ENCODE measurements at places on chromosomes 4 and X.

DNA sequence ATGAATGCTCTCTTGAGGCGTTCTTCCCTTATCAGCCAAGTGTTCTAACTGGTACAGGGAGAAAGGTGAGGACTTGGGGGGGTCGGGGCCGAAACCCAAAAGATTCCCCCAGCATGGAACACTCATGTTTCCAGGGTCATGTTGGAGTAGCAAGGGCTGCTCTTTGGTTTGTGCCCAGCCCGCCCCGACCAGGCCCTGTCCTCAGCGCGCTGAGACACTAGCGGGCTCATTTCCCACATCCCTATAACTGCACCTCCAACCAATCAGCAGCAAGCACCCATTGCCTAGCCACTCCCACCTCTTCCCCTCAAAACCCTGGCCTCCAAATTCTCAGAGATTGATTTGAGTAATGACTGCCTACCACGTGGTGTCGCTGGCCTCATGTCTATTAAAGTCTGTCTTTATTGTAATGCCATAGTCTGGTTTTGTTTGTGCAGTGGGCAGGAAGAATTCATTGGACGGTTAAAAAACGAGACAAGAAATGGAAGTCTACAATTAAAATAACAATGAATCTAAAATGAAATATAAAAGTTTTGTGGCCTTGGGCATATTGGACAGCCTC is 1928.4 kb downstream of the STIM2 start:
- no peak for DNase-seq

GRCh38 chrX:134249241-134249640 is 12.3 kb downstream of the CCDC160 start:
- no peak for DNase-seq

GRCh38 chrX:77749695-77750094 is 36.3 kb downstream of the ATRX start:
- peak; percentile 37 for DNase-seq

- DNase-seq = peak; percentile 26
Observed at GRCh38 chrX:129144172-129145038, 378.9 kb downstream of the SMARCA1 start.

DNA sequence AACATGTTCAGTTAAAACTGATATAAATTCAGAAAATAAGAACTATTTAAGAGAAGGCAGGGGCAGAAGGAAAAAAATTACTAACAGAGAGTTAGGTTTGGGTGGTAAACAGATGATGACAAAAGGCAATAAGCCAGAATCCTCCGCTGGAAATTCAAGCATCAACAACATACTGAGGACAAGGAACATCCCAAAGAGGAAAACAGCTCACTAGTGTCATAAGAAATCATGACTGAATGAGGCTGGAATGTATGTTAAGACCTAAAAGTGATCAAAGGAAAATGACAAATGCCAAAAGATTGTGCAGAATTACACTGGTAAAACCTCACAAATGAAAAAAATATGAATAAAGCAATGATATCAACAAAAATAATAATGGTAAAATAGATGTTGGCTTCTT is 88.4 kb downstream of the WDFY3 start:
- DNase-seq = peak; percentile 83

GRCh38 chr4:21307709-21308108 is 607.5 kb downstream of the PACRGL start:
- no peak for DNase-seq

- no peak for DNase-seq
Observed at GRCh38 chrX:46326161-46326560, 219.1 kb downstream of the ZNF674 start.

DNA sequence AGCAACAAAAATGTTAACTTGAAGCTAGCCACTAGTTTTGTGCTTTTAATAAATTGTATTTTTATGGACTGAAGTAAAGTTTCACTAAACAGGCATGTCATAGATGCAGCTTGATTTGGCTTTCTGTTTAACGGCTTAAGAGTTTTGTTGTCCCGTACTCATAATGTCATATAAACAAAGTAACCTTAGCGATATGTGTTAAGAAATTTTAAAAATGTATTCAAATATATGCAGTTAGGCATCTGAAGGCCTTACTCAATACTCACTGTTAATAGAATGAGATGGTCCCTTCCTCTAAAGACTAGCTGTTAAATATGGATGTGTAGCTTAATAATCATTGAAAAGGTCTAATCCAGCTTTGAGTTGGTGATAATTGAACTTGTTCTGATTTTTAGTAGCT is 1.0 kb upstream of the SCLT1 start:
- DNase-seq = no peak

GRCh38 chrX:40209951-40210617 is 112.3 kb upstream of the BCOR start:
- DNase-seq = no peak

- no peak for DNase-seq
Observed at GRCh38 chr4:3228881-3229280, 20.1 kb upstream of the MSANTD1 start.

DNA sequence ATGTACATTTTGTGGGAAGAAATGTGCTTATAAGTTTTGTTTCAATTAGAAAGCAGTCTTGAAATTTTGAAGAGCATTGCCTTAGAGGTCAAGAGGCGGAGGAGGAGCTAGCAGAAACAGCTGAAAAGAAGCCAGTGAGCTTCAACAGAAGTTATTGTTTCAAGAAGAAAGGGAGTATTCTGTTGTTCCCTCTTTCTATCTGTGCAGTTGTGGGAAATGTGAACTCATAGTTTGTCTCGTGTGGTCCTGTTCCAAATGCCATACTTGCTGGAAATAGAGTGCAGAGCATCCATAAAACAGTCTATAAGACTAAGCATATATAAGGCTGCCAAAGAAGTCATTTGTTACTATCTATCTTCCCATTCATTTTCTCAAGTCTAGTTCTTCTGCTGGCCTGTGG is 1015.7 kb downstream of the DMD start:
- DNase-seq = no peak

- DNase-seq = no peak
Observed at GRCh38 chrX:115535844-115536243, 25.1 kb upstream of the PLS3 start.

DNA sequence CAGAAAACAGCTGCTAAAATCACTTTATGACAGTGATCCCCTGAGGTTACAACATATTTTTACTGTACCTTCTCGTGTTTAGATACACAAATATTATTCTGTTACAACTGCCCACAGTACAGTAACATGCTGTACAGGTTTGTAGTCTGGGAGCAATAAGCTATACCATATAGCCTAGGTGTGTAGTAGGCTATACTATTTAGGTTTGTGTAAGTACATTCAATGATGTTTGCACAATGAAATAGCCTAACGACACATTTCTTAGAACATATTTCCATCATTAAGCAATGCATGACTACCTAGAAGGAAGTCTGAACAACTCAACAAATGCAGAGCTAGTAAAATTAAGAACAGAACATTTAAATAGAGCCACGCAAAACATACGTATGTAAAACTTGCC is 112.7 kb downstream of the ZAR1 start:
- peak; percentile 15 for DNase-seq

DNA sequence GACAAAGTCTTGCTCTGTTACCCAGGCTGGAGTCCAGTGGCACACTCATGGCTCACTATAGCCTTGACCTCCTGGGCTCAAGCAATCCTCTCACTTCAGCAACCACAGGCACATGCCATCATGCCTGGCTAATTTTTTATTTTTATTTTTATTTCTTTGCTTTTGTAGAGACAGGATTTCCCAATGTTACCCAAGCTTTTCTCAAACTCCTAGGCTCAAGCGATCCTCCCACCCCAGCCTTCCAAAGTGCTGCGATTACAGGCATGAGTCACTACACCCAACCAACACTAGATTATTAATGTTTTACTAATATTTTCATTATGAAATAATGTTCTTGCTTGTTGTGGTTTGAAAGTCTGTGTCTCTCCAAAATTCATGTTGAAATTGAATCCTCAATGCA is 5.2 kb upstream of the ACTRT1 start:
- DNase-seq = no peak

DNA sequence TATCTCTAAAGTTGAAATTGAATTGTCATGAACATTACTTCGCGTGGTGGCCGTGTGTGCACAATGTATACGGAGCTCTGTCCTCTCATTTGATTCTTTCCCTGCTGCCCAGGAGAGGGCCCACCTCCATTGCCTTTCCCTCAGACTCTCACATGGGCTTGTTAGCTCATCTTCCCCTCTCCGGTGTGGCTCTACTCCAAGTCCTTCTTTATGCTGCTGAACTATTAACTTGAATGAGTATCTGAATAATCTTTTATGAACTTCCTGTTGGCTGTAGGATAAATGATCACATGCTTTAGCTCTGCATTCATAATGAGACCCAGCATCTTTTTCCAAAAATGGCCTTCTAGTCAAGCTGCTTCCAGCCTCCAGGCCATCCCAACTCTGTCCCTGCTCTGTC is 68.8 kb upstream of the CLNK start:
- no peak for DNase-seq

DNA sequence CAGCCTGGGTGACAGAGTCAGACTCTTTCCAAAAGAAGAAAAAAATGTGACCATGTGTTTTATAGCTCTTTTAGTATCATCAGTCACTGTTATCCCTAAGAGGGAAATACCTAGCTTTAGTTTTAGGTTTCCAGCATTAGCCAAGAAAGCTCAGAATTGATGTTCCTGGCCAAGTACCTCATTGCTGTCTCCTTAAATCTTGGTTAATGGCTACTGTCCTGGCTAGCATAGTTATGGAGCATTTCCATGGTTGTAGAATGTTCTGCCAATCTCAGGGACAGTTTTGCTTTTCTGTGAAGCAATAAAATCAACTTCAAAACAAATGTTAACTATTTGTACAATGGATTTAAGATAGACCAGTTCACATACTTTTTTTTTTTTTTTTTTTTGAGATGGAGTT is 74.4 kb downstream of the HTT start:
- DNase-seq = no peak

DNA sequence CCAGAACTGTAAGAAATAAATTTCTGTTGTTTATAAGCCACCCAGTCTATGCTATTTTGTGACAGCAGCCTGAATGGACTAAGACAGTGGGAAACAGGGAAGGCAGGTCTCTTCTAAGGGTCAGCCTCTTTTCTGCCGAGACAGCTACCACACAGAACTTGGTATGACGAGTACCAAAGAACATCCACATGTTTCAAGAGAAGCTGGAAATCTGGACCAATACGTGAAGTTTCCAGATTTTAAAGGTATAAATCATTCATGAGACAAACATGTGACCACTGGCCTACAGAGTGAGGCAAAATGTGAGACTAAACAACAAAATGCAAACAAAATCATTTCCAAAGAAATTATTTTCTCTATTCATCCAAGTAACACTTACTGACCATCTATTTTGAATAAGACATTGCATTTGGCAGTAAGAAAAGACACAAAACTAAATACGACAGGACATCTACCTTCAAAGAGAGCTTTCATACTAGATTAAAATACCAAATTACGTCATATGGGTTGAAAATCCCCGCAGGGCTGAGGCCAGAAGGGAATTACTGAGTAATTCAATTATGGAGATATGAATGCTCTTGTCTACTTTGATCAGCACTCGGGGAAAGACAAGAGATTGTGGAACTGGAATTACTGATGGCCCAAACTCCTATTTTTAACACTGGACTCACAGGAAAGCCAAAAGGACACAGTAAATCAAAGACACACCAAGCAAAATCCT is 7.2 kb downstream of the SCARB2 start:
- DNase-seq = no peak

- DNase-seq = no peak
Observed at GRCh38 chr4:115972967-115973366, 859.5 kb upstream of the NDST4 start.

DNA sequence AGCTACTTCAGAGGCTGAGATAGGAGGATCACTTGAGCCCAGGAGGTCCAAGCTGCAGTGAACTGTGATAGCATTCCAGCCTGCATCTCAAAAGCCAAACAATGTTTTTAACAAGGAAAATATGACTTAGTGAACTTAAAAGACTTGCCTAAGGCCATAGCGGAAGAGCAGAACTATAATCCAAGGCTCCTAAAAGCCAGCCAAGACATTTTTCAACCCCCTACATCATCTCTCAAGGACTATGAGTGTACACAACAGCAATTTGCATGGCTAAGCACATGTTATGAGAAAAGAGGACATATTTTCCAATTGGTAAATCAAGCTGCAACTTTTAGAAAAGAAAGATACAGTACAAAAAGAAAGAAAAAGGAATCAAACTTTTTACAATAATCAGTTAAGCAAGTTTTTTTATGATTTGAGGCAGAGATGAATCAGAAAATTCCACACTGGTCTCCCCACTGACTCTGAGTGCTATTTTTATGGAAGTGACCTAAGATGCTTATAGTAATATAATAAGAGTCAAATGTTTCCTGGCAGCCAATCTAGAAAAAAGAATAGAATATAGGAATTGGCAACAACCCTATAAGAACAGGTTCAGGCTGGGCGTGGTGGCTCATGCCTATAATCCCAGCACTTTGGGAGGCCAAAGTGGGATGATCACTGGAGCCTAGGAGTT is 9.8 kb upstream of the ACOT9 start:
- DNase-seq = peak; percentile 38

DNA sequence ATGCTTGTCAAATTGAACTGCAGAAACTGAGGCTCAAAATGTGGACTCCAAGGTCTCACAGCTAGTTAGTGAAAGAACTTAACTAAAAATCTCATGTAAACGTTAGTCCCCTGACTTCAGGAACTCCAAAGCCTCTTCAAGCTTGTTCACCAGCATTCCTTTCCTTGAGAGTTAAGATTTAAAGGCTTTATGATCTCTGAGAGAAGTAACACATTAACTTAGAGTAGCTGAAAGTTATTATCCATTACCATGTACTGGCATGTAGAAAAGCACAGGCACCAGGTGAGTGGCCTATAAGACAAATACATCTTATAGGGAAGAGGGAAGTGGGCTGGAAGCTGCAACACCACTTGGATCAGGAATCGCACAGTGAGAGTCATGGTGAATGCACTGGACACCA is 15.3 kb downstream of the PARM1 start:
- no peak for DNase-seq

- DNase-seq = peak; percentile 56
Observed at GRCh38 chrX:85052636-85053343, 49.1 kb downstream of the APOOL start.

- no peak for DNase-seq
Observed at GRCh38 chr4:1945124-1945895, 63.5 kb downstream of the NELFA start.

DNA sequence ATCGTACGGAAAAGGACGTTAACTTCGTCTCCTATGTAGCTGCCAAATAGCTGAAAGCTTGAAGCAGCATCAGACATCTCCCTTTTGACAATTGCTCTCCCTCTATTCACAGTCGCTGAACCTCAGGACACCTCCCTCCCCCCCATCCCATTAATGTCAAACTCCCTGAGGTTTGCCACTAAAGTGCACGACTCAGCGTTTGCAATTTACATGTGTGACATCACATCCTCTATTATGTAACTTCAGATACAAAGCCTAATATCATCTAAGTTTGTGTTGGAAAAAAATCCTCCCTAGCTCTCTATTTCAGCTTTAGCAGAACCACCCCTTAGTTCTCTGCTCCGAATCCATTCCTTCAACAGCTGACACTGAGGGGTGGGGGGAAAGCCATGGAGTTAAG is 5.5 kb upstream of the NR3C2 start:
- no peak for DNase-seq

- no peak for DNase-seq
Observed at GRCh38 chr4:1047976-1048772, 36.7 kb downstream of the FGFRL1 start.

Data from non-pigmented ciliary epithelial cell (primary cell).